ENCODE measurements at places on chromosomes 3 and 15. TPM values are rescaled to one million over a fixed set of nuclear protein-coding genes. Genes with fewer than 3 reads are reported as not detected.

The BSN gene
- 0.12 TPM for total RNA-seq

The PROK2 gene
- not detected for total RNA-seq

The SLC22A14 gene
- total RNA-seq = not detected

The MESP2 gene
- 0.23 TPM for total RNA-seq

The SELENOK gene
- total RNA-seq = 14.9 TPM
